ENCODE measurements at places on chromosomes 2 and 18.
A peak's percentile ranks its signal among the peaks of the same experiment; 100 is the strongest.

- no peak for DNase-seq
Observed at GRCh38 chr18:80179857-80180558, 67.3 kb downstream of the PARD6G start.

DNA sequence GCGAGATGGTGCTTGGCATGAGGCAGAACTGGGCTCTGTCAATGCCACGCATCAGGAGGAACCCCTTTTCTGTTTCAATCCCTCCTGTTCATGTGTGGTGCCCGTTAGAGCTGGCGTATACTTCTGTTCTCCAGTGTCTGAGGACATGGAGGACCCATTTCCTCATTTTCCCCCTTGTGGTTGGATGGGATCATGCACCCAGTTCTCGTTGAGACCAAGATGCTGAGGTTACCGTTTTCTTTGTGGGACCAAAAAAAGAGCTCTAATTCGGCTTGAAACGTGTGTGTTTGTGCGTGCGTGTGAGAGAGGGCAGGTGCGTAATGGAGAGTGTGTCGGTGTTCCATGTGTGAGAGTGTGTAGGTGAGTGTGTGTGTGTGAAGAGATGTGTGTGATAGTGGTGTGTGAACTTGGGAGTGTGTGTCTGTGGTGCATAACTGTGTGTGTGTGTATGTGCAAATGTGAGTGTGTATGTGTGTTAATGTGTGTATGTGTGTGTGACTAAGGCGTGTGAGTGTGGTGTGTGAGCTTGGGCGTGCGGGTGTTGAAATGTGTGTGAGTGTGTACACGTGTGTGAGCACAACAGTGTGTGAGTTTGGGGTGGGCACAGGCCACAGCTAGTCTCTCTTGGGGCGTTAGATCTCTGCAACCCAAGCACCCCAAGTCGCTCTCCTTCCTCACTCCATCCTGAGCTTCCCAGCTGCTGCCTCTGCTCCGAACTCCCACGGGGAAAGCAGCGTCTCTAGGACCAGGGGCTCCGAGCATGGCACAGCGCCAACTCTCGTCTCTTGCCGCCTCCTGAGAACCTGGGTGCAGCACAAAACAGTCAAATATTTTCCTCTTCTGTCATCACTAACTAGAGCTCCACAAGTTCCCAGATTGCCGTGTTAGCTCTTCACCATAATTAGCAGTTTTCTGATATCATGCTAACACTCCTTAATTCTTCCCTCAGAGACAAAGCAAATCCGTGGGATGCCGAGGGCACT, 75.8 kb downstream of the LONRF2 start:
- no peak for DNase-seq

- DNase-seq, result peak; percentile 42
Observed at GRCh38 chr2:158325031-158325781, 131.3 kb downstream of the CCDC148 start.

DNA sequence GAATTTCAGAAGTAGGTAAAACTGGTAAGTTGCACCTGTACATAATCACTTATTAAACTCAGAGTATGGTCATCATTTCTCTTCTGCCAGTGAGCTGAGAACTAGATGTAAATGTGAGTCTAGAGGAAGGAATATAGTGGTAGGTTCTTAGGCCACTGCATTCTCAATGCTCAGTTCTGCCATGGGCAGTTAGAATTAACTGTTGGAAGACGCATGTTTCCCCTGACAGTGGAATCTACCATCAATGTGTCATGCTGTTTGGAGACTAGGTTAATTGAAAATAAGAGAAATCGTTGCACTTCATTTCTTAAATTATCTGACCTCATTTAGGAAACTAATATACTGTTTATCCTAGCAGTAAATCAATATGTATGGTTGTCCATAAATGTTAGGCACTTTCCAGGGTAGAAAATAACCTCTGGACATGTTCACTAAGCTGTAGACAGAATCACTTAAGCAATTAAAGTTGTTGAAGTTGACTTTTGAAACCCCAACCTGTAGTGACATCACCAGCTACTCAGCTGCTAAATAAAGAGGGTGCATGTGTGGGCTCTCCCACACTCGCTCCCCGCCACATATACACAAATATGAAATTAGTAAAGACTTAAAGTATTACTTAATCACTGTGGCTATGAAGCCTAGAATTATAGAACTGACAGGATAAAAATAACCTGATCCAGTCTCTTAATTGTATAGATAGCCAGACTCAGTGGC, 91.5 kb upstream of the NOSTRIN start:
- no peak for DNase-seq

DNA sequence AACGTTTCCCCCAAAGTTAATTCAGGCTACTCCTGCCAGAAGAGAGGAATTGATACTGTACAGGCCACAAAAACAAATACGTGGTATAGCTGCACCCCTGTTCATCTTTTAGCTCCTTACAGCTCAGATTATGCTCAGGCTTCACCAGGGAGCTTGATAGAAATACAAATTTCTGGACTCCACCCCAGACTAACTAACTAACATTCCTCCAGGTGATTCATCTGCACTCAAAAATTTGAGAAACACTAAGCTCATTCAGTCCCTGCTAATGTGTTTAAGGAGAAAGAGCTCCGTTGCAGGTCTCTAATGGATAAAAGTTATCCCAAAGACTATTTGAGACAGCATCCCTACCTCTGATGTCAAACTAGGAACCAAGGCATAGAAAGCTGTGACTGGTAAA, 36.8 kb upstream of the UNC80 start:
- DNase-seq, result no peak

GRCh38 chr2:138060301-138060635, 96.0 kb downstream of the HNMT start:
- peak; percentile 57 for DNase-seq

DNA sequence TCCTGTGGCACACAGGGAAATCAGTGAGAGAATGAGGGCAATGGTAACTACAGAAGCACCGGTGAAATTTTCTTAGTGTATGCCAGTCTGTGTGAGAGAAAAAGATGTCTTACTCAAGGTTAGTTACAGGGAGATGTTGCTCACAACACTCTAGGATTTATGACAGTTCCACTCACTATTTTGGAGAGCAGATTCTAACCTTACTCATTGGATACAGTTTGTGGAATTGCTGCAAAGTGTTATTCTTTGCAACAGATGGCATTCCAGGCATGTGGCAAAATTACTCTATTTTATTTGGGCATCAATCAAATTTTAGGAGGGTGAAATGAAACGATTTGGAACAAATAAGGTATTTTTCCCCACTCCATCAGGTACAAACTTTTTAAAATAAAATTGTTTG, 449.1 kb downstream of the PIK3C3 start:
- DNase-seq, result no peak

DNA sequence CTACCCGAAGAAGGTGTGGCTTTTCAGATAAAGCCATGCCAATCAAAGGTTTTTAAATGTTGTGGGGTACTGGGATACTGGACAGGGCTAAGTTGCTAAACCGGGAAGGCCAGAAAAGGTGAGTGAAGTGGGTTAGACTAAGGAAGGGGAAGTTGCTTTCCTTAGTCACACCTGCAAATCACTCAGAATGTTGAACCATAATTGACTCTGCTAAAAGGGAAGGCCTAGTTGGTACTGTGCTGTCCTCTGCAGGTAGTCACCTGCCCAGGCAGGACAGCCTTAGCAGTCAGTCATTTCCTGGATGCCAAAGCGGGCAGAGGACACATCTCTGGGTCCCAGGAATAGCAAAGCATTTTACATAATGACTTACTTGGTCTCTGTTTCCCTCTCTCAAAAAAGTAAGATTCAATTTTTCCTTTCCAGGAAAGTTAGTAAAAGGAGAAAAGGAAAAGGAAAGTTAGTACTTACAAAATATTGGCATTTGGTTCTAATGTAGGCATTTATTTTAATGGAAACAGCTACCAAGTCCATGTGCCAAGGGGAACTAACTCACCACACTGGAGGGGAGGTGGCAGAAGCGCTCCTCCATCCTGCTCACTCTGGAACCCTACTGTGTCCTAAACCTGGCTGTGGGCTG, 60.3 kb downstream of the RFTN2 start:
- DNase-seq, result no peak

GRCh38 chr2:203994735-203995134, 58.2 kb downstream of the ICOS start:
- no peak for DNase-seq

- DNase-seq, result no peak
Observed at GRCh38 chr2:101480764-101481163, 5.9 kb upstream of the RFX8 start.

DNA sequence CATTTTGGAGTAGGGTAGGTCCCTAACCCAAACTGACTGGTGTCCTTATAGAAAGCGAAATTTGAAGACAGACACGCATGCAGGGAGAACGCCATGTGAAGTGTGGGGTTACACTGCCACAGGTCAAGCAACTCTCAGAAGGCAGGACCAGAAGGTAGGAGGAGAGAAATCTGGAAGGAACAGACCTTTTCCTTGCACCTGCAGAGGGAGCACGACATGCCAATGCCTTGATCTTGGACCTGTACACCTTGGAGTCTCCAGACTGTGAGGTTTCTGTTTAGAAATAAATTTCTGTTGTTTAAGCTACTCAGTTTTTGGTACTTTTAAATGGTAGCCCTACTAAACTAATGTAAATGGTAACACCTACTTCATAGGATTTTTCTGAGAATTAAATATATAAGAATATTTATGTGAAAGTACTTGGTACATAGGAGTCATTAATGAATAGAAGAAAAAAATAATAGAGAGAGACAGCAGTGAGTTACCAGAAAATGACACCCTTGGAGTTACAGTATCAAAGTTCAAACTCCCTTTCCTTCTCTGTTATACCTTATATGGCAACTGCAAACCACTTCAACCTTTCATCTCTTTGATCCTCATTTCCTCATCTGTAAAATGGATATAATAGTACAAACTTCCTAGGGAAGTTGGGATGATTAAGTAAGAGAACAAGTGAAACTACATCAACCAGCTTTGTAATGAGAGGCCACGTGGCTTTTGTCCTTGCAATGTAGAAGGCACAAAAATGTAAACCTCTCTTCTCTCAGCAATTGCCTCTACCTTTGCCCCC, 184.9 kb upstream of the PARD3B start:
- DNase-seq, result no peak

- no peak for DNase-seq
Observed at GRCh38 chr18:39344487-39344886, 1778.9 kb upstream of the CELF4 start.

- DNase-seq, result no peak
Observed at GRCh38 chr2:177599139-177599688, 206.6 kb downstream of the AGPS start.

DNA sequence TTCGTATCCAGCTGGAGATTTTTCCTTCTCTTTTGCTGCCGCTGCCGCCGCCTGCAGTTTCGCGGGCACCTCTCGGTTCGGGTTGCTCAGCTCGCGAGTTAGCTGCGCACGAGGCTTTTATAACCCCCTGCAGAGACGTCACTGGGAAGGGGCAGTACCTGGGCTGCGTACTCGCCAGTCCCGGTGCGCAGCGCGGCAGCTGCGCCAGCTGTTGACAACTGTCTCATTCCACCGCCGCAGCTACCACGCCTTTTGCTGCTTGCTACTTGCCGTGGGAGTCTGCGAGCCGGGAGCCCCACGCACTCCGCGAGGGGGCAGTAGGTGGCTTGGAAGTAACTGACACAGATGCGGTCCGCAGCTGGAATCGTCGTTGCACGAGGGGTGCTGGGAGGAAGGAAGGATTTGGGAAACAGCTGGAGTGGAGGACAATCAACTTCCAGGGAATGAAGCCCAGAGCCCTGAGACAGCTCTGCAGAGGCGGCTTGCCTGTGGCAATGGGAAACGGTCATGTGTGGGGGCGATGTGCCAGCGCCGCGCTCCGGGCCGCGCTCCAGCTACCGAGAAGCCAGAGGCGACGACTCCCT, at the start of gene TACR1:
TSS of gene TACR1 (minus strand) at position 93 of the 584 bp plus-strand sequence. CDS start 586 bp downstream, outside the sequence.
- peak; percentile 72 for DNase-seq

- DNase-seq, result no peak
Observed at GRCh38 chr2:127080938-127081755, 25.8 kb downstream of the BIN1 start.

DNA sequence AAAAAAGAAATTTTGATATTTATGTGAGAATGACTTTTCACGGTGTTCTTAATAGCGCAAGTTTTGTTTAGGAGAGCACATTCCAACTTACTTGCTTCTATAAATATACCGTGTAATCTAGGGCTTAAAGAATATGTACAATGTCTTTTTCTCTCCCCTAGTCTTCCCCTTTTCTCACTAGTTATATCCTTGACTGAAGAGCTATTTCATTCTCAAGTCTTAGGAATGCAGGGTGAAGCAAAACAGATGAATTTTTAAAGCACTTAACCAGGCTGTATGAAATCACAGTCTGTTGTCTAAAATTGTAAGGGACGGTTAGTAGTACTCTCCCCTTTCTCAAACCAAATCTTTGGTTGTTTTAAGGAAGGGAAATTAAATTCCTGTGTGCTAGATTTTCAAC, 29.6 kb upstream of the SLC30A6 start:
- peak; percentile 15 for DNase-seq

DNA sequence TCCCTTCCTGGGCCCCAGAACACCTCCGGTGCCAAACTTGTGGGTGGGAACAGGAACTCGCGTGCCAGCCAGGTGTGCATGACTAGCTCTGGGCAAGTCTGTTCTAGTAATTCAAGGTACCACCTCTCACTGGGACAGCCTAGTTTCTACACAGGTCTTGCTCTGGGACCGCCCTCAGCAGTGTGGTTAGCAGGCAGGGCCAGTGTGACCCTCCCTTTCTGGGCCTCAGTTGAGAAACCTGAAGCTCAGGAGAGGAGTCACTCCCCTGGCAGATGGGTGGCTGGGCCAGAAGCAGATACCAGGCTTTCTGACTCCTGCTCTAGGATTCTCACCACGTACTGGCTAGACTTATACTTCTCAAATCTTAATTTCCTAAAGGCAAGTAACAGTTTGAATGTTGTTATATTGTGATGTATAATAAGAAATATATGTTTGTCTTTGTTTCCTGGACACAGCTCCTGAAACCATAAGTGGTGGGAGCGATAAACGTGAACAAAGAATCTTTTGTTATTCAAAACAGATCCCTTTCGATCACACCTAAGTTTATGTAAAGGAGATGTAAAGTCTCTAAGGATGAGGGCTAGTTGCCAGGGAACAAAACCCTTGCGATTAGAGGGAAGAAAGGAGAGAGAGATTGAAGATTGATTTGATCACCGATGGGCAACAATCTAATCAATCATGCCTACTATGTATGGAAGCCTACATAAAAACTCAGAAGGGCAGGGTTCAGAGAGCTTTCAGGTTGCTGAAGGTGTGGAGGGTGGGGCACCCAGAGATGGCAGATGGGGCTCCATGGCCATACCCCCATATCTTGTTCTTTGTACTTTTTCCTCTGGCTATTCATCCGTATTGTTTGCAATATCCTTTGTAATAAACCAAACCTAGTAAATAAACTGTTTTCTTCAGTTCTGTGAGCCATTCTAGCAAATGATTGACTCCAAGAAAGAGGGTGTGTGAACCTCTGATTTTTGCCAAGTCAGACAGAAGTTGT, 952 bp upstream of the UGT1A6 start:
- DNase-seq, result no peak

GRCh38 chr2:192901446-192901845, 706.7 kb upstream of the TMEFF2 start:
- no peak for DNase-seq

- no peak for DNase-seq
Observed at GRCh38 chr2:219707496-219708285, 80.3 kb downstream of the SLC4A3 start.

All from astrocyte of the spinal cord (primary cell).